ENCODE measurements at places on chromosomes 2 and 18.

DNA sequence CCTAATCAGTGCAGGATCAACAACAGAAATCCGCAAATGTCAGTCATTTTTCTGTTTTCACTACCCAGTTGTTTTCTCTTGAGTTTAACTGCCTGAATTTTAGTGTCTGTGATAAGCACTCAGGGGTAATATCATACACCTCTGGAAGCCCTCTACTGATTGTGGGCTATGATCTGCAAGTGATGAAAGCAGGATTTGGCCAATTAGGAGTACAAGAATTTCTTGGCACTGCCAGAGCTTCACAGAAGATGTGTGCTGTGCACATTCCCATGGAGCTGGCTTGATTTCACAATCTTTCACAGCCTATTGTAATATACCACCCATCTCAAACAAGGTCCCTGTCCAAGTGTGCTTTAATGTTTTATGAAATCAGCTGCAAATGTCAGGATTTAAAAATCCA lies 27.3 kb upstream of the TDRD15 start:
- no peak for DNase-seq

DNA sequence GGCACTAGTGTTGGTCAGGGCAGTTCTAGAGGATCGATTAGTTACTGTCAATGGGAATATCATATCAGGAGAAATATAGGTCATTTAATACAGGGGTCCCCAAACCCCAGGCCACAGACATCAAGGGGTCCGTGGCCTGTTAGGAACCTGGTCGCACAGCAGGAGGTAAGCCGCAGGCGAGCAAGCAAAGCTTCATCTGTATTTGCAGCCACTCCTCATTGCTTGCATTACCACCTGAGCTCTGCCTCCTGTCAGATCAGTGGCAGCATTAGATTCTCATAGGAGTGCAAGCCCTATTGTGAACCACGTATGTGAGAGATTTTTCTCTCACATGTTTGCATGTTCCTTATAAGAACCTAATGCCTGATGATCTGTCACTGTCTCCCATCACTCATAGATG lies 81.9 kb downstream of the DSC3 start:
- DNase-seq = no peak

- DNase-seq = no peak
Observed at GRCh38 chr2:175931805-175932204, 70.3 kb downstream of the LNPK start.

DNA sequence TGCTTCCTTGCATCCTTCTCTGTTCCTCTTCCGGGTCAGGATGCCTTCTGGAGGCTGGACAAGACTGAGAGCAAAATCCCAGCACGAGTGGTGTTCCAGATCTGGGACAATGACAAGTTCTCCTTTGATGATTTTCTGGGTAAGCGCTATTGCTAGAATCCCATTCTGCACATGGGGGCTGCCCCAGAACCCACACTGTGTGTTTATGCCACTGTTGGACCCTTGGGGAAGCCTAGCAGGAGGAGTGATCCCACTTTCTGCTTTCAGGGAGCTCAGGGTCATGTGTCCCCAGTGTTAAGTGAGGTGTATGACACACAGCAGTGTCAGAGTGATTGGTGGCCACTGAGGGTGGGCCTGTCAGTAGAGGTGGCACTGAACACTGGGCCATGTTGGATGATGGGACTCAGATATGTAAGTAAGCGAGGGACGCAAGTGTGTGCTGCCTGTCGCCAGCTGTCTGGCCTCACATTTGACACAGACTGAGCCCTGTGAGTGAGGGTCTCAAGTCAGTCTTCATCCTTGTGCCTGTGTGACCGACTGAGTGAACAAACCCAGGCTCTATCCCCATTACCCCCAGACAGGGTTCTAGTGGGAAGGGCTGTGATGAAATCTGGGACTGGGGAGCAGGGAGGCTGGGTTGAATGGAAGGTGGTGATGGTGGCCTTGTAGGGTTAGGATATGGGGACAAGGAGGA lies 220.9 kb downstream of the DYSF start:
- no peak for DNase-seq

GRCh38 chr2:198135481-198135934 lies 331.1 kb downstream of the PLCL1 start:
- no peak for DNase-seq

GRCh38 chr2:19700861-19701585 lies 200.8 kb downstream of the TTC32 start:
- DNase-seq = no peak

GRCh38 chr18:10258836-10259474 lies 195.5 kb upstream of the APCDD1 start:
- DNase-seq = no peak

DNA sequence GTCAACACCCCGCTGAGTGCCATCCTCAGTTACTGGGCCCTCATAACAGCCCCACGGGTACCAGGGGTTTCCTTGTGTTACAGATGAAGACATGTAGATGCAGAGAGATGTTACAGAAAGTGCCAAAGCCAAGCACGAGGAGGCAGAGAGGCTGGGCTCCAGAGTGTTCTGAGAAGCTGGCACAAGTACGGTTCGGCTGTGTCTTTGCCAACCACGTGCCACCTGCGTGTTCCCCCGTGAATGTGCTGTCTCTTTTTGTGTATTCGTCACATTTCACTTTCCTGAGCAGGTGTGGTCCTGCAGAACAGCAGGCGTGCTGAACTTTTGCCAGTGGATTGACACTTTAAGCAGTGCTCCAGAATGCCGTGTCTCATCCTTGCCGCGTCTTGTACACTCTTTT lies 124.6 kb downstream of the NCK2 start:
- DNase-seq = no peak

DNA sequence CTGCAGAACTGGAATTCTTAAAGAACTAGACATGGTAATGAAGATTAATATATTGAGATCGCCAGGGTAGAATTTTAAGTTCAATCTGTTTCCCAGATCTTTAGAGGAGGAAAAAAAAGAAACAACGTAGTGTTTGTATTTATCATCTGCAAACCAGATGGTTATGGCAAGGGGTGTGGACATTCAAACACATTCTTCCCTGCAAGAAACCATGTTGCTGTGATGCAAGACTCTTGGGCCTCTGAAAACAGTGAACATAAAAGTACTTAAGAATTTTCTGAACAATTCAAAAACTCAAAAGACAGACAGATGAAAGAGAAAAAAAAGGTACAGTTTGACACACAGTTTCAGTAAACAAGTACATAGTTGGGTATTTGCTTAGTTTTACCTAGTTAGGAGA lies 35.6 kb downstream of the COL5A2 start:
- no peak for DNase-seq

DNA sequence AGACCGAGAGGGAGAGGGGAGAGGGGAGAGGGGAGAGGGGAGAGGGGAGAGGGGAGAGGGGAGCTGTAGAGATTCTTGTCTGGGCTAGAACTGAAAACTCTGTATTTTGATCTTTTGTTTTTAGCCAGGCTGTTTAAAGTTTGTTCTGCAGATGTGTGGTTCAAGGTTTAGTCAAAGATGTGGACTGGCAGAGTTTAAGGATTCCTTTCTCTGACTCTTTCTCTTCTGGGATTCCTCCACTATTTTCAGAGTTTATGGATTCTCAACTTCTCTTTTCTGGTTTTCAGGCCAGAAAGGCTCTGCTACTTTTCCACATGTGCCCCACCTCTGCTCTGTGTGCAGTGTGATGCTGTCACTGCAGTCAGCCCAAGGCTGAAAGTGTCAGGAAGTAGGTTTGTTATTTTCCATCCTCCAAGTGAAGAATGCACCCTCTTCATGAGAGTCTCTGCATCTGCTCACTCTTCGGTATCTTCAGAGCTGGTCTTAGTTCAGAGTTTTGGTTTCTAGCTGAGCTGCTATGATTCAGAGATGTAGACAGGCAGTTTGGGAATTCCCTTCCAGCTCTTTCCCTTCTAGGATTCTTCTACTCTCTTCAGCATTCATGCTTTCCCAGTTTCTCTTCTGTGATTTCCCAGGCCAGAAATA lies 130.9 kb upstream of the SMAD7 start:
- DNase-seq = no peak

DNA sequence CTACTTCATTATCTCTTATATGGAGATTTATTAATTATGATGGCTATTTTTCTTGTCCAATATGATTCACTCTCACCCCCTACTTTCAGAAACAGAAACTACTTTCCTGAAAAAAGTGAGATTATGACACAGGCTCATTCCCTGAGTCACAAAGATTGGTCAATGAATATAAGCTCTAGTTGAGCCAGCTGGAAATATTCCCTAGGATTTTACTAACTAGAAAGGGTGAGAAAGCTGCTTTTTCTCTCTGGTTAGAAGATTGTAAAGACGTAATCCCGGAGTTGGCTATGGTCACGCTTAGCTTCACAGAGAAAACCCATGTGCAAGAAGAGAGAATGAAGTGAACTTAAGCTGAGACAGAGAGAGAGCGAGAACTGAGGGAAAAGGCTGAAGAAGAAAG lies 223.7 kb upstream of the SMAD7 start:
- no peak for DNase-seq

- DNase-seq = no peak
Observed at GRCh38 chr2:100539221-100539620, 23.6 kb upstream of the PDCL3 start.

GRCh38 chr2:189203177-189203799 lies 23.7 kb upstream of the COL5A2 start:
- DNase-seq = no peak

- no peak for DNase-seq
Observed at GRCh38 chr2:108253106-108253505, 13.3 kb downstream of the SULT1C3 start.

GRCh38 chr2:136448432-136448831 lies 316.9 kb upstream of the THSD7B start:
- DNase-seq = no peak

- DNase-seq = no peak
Observed at GRCh38 chr18:73645160-73645715, 502.4 kb downstream of the FBXO15 start.

- DNase-seq = no peak
Observed at GRCh38 chr18:79329786-79330185, 65.9 kb upstream of the NFATC1 start.

DNA sequence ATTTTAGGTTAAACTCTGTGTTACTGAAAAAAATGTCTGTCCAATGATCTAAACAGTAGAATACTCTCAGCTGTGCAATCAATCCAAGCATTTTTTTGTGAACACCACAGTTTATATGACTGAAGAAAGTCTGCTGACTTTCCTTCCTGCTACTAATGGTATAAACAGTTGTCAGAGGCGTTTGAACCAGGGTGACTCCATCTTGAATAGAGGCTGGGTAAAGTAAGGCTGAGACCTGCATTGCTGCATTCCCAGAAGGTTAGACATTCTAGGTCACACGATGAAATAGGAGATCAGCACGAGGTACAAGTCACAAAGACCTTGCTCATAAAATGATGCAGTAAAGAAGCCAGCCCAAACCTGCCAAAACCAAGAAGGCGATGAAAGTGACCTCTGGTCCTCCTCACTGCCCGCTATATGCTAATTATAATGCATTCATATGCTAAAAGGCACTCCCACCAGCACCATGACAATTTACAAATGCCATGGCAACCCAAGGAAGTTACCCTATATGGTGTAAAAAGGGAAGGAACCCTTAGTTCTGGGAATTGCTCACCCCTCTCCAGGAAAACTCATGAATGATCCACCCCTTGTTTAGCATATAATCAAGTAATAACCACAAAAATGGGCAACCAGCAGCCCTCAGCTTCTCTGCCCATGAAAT lies 31.3 kb downstream of the POU3F3 start:
- DNase-seq = no peak

DNA sequence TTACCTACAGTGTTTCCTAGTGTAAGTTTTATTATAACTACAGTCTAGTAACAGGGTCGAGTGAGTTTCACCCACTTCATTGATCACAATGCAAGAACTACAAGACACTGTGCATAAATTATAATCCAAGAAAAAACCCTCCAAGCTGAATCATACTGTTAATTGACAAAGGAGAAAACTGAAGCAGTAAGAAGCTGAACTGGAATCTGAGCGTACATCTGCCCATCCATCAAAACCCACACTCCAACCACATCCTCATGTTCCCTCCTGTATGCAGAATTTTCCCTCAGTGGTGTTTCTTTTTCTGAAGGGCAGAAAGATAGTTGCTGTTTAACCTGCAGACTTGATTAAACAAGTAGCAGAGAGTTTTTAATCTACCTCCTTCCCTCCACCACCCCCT lies 49.5 kb upstream of the KIDINS220 start:
- no peak for DNase-seq

- DNase-seq = no peak
Observed at GRCh38 chr18:23422751-23423418, 30.2 kb upstream of the RIOK3 start.

- DNase-seq = no peak
Observed at GRCh38 chr2:48258481-48259149, 271.3 kb upstream of the STON1 start.

GRCh38 chr18:39346916-39347315 lies 1781.3 kb upstream of the CELF4 start:
- no peak for DNase-seq
